ENCODE measurements at places on chromosomes 6 and 20.

DNA sequence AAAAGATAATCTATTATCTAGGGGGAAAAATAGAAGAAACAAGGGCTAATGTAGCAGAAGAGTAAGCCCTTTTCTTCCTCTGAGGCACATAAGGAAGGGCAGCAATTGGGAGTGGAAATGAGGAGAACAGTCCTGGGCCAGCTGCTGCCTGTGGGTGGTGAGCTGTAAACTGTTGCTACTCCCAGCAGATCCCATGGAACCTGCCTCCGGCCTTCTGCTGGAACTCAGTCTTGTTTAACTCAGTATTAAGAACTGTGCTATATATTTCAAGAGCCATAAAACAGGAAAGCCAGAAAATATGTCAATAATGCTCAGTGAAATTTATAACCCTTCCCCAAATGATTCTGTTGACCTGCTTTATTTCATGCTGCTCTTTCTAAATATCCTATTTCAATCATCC lies 464.2 kb downstream of the COL12A1 start:
- DNase-seq: no peak

DNA sequence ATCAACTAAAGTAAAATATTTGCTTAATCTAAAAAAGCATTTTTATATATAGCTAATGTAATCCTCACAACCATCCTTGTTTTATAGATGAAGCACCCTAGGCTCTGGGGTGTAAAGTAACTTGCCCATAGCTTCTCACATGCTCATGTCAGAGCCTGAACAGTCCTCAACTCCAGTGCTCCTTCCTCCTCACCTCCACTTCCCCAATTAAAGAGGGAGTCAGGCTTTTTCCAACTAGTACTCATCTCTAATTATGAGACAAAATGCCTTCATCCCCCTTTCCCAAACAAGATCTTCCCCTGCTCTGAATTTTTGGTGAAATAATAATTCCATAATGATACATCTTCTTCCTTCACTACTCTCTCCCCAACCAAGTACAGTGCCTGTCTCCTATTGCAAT lies 290.8 kb upstream of the PRDM1 start:
- no peak for DNase-seq

GRCh38 chr6:26199057-26199772 lies 112.0 kb downstream of the HFE start:
- peak; percentile 94 for DNase-seq

DNA sequence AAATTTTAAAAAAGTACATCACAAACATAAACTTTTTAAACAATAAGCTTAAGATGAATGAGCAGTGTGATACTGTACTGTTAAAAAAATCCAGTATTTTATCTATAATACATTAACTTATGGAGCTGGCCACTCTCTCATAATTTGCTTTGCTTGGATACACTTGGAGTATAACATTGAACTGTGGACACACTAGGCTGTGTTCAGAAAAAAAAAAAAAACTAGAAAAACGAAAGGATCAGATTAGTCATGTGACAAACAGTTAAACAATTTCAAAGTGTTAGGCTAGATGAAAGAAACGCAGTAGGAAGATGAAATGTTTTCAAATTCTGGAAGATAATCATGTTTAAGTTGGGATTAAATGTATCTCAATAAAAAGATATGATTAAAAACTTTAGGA lies 220.0 kb downstream of the GRIK2 start:
- DNase-seq: no peak

DNA sequence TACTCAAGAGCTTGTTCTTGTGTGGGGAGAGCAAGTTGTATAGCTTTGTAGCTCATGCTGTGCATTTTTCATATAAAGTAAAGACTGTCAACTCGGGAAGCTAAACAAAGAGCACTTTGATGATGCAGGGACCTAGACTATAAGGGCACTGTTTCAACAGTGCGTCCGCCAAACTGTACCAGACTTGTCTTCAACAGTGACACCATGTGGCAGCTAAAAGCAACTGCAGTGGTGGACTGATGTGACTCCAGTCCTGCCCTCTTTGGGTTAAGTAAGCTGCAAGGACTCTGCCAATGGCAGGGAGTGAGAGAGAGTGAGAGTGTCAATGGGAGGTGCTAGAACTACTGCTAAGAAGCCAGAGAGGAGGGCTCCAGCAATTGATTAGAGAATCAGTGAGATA lies 48.1 kb upstream of the MC3R start:
- no peak for DNase-seq

- DNase-seq: peak; percentile 43
Observed at GRCh38 chr6:142942805-142943227, 2.2 kb downstream of the HIVEP2 start.

DNA sequence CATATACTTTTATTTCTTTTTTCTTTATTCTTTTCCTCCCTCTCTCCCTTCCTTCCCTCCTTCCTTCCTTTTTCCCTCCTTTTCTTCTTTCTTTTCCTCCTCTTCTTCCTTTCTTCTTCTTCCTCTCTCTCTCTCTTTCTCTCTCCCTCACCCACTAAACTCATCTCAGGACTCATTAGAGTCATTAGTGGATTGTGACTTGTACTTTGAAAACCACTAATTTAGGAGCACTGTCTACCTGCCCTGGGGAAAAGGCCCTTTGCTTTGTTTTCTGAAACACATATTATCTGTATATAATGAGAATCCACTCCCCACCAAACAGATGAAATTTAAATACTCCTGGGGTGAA lies 68.7 kb upstream of the CEP85L start:
- DNase-seq: no peak

DNA sequence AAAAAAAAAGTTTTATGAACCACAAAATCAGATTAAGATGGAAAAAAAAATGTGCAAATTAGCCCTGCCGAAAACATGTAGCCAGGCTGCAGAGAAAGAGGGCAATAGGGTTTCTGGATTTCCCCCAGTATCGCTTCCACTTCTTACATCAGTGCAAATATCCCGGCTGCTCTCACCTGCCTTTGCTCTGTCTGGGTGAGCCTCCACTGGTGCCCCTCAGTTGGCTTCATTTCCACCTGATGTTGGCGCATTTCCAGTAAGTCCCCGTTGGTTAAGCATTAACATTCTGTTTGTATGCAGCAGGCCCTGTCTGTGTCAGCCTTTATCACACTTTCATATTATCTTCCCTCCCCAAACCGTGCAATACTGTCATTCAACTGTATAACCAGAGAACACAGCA lies 215.1 kb downstream of the CBLN4 start:
- DNase-seq: no peak

GRCh38 chr6:80165143-80165542 lies 58.7 kb downstream of the BCKDHB start:
- peak; percentile 73 for DNase-seq

- DNase-seq: no peak
Observed at GRCh38 chr20:39878809-39879208, 810.2 kb downstream of the MAFB start.

GRCh38 chr20:44598423-44599305 lies 16.3 kb downstream of the PKIG start:
- peak; percentile 38 for DNase-seq

DNA sequence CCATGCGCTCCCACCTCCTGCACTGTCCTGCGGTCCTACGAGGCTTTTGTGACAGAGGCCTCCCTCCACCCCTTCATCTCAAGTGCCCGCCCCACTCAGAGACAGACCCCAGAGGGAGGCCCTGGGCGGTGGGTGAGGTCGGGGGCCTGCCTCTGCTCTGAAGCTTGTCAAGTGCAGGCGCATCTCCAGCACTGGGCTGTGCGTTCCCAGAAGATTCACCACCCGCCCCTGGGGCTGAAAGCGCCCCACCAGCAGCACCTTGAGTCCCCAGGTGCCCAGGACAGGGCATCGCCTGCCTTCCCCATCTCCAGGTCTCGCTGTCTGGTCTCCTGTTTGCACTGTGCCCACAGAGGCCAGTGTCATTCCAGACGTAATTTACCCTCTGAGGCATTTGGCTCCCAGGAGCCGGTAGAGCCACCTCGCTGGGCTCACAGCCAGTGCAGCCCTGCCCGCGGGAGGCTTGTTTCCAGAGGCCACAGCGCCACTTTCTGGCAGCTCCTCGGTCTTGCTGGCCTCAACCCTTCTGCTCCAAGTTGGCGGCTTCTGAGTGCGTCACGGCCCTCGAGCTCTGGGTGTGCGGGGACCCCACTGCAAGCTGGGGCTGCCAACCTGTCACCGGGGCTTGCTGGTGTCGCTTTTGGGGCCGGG lies 191.1 kb downstream of the TAF4 start:
- DNase-seq: no peak

DNA sequence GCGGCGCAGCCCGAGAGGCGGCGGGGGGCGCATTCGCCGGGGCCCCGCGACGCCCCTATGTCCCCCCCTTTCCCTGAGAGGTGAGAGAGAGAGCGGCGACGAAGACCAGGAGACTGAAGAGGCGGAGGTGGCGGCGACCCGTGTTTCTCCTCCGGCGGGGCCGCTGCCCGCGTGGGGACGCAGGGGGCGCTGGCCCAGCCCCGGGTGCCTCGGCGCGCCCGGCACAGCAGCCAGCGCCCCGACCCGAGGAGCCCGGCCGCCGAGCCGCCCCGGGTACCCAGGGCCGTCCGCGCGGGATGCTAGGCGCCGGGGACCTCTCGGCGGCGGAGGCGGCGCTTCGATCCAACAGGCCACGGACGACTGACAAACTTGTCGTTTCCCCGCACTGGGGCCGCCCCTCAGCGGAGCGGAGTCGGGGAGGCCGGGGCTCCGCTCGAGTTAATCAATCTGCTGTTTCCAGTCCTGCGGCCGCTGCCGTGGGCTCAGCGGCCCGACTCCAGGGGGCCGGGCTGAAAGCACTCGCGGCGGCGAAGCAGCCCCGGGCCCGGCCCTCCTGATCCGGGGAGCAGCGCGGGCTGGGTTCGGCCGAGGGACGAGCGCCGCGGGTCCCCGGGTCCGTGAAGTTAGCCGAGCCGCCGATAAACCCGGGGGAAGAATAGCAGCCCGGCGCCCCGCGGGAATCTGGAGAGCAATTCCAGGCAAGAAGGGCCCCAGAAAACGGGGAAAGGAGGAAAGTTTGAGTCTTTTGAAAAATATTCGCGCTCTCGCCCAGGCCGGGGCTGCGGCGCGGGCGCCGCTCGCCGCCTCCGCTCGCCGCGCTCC lies 631 bp downstream of the MDGA1 start:
- peak; percentile 13 for DNase-seq

GRCh38 chr6:91433660-91434534 lies 847.0 kb upstream of the MAP3K7 start:
- DNase-seq: no peak

DNA sequence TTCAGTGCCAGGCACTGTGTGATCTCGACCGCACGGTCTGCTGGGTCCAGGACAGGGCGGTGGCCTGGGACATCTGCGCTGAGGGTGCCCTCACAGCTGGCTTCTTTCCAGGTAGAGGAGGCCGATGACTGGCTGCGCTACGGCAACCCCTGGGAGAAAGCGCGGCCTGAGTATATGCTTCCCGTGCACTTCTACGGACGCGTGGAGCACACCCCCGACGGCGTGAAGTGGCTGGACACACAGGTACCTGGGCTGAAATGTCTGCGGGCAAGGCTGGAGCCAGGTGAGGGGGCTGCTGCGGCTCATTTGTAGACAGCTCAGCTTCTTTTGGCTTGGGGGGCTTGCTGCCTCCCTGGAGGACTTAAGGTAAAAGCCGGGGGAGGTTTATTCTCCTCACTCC lies 26.6 kb downstream of the PYGB start:
- DNase-seq: no peak

DNA sequence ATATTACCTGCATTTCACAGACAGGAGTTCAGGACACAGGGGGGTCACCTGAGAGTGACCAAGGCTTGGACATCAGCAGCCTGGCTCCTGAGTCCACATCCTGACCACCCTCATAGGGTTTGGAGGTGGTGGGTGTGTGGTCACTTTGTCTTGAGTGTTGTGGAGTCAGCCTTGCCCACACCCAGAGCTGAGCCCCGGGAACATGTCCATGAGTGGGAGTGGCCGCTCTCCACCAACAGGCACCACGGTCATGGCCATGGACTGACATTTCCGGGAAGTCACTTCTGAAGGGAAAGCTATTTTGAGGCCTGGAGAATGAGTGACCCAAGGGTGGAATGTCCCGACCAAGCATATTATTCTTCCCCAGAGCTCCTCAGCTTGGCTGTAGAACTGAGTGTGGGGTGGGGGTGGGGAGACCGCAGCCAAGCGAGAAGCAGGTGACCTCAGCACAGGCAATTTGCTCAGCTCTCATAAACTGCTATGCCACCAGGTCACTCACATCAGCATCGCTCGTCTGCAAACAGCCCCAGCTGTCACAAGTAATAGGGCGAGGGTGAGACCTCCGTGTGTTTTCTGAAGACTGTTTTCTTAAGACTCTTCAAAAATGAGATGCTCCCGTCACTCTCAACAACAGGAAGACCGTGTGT lies 348.6 kb upstream of the CDH4 start:
- peak; percentile 14 for DNase-seq

DNA sequence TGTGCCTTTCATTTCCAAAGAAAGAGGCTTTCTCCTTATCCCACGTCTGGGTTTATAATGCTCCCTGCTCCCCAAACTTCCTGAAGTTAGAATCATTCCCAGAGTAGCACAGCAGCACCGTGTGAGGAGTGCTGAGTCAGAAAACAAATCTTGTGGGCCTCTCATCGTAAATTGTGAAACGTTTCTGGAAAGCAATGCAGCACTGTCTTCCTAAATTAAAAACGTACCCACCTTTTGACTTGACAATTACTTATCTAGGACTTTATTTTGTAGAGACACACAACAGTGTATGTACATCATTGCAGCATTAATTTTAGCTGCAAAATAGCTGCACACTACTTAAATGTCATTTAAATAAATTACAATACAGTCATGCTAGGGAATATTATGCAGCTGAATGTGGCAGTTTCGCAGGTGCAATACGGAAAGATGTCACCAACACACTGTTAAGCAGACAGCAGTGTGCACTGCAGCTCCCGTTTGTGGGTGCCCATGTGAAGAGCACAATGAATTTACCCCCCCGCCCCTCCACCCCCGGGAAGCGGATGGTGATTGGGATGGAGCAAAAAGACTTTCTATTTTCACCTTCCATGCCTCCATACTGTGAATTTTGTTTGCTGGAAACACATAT lies 30.8 kb downstream of the RRBP1 start:
- no peak for DNase-seq

GRCh38 chr6:153003366-153003690 lies 819 bp upstream of the MTRF1L start:
- DNase-seq: no peak

- DNase-seq: no peak
Observed at GRCh38 chr20:57153238-57153905, 113.1 kb downstream of the BMP7 start.

DNA sequence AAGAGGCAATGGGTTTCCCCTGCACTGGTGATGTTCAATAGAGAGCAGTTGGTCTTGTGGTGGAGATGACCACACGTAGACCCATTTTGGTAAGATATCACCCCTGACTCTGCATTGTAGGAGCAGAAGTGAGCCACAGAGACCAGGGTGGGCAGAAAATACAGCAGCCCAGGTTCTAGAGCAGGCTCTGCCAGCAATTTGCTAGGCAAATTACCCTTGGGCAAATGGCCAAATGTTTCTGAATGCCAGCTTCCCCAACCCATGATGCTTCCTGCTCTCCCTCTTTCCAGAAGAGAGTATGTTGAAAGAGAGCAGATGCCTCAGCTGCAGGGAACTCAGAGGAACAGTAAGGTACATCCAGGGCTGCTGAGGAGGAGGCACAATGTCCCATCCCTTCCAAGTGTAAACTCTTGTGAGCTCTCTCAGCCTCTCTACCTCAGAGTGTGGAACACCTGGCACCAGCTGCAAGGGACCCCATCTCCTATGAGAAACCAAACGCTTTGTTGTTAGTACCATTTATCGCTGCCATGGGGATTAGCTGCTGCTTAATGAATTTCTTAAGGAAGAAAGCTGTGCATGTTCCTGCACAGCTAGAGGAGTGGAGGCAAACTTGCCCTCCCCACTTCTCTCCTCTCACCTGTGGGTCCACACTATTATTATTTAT lies 317.5 kb upstream of the MOCS1 start:
- no peak for DNase-seq

- DNase-seq: no peak
Observed at GRCh38 chr20:10501402-10501801, 66.3 kb downstream of the SLX4IP start.

All from MM.1S (cell line).